Dermis blood vessel endothelial cell (primary cell): ENCODE measurements at places on chromosomes 3 and 15. TPM values are rescaled to one million over a fixed set of nuclear protein-coding genes. Genes with fewer than 3 reads are reported as not detected.

DNA sequence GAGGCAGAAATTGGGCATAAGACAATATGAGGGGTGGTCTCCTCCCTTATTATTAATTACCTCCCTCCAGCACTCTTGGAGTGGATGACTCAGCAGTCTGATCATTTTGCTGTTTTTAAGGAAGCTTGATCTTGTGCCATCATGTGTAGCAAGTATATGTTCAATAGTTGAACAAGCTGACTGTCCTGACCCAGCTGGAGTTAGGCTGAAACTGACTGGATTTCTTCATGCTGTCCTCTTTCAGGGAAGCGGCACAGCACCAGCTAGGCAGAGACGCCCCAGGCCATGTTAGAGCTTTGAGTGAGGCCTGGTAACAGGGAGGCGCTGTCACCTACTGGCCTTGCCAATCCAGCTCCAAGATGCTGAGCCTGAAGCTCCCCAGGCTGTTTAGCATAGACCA is 54.4 kb upstream of the KIF23 start:
- DNase-seq, result no peak

DNA sequence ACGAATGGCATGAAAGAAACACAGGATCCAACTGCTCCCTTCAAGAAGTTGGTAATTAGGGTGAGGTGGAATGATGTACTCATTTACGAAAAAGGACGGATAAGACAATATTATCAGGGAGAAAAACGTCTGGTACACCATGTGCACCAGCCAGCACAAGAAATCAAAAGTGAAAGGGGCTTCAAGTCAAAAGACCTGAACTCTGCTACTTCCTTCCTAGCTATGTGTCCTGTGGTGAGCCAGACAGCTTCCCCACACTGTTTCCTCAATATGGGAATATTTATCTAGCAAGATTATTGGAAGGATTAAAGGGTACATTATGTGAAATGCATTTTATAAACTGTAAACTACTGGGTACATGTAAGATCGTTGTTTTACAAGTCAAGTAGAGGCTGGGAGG is 33.9 kb downstream of the RAB27A start:
- peak; percentile 26 for DNase-seq

DNA sequence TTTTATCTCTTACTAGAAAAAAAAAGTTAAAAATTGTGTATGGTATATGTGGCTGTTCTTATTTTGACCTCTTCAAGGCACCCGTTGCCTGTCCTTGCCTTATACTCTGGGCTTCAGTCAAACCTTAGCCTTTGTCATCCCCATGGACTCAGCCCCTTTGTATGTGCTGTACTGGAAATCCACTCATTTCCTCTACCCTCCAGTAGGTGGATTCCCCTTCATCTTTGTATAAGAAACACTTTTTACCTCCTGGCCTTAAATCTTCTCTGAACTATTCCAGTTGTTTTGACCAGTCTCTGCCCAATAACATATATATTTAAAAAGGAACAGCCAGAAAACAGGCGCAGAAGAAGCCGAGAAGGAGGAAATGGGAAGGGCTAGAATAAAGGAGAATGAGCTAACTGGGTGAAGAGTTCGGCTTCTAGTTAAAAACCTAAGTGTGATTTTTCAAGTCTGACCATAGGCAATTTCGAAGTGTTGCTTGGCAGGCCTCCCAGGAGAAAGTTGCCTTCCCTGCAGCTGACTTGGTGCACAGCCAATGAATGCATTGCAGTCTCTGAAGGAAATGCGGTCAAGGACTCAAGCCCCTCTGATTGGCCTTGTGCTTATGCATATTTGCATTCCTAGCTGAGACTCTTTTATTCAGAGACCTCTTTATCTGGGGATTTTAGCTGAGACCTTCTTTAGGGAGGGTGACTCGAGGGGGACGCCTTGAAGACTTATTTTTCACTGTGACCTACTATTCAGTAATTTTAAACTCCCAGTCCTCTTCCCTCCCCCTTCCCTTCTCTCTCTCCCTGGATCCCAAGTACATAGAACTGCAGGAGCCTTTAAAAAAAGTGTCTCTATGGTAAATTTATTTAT is 277.4 kb downstream of the ROBO1 start:
- peak; percentile 13 for DNase-seq

GRCh38 chr3:47613722-47614121 is 35.1 kb upstream of the CSPG5 start:
- DNase-seq, result no peak

- DNase-seq, result peak; percentile 45
Measured at GRCh38 chr15:100687582-100688141, 85.3 kb downstream of the ASB7 start.

GRCh38 chr3:134333522-134334181 is 40.6 kb downstream of the AMOTL2 start:
- DNase-seq, result no peak

- DNase-seq, result no peak
Measured at GRCh38 chr3:30206051-30206450, 400.4 kb upstream of the TGFBR2 start.

- DNase-seq, result peak; percentile 38
Measured at GRCh38 chr3:97917813-97918536, 54.3 kb downstream of the RIOX2 start.

DNA sequence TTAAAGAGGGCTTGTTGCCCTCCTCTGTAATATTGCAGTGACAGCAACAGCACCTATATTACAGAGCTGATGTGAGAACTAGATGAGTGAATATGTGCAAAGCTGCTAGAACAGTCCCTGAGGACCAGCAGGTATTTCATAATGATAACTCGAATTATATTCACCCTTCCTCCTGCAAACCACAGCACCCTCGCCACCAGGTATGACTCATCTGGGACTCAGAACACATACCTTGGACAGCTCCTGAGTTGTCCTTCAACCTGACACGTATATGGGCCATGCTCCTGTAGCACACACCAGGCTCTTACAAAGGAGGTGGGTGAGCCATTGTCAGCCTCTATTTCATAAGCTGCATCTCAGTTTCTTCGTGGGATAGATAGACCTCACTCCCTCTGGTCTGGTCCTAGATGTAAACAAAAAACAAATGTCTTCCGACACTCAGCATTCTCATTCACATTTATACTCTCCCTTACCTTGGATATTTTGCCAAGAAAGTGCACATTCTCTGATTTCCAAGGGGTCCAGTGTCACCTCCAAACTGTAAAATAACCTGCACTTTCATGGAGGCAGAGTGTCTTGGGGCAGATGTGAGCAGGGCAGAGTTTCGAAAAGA is 124.5 kb downstream of the TLE3 start:
- DNase-seq, result peak; percentile 44

DNA sequence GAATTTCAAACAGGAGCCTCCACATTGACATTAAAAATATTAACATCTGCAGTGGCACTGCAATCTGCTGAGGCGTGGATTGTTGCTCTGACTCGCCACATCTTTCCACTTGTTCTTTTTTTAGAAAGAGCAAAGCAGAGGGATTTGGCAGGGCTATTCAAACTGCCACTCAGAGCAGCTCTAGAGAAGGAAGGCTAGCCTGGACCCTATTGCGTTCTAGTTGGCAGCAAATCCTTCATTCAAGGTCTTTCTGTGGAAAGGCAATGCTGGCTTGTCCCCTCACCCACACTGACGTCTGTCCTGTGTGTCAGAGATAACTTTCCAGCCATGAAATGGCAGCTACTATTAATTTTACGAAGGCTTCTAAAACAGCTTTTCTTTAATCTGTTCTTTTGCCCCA is 483.2 kb upstream of the SGO1 start:
- no peak for DNase-seq

DNA sequence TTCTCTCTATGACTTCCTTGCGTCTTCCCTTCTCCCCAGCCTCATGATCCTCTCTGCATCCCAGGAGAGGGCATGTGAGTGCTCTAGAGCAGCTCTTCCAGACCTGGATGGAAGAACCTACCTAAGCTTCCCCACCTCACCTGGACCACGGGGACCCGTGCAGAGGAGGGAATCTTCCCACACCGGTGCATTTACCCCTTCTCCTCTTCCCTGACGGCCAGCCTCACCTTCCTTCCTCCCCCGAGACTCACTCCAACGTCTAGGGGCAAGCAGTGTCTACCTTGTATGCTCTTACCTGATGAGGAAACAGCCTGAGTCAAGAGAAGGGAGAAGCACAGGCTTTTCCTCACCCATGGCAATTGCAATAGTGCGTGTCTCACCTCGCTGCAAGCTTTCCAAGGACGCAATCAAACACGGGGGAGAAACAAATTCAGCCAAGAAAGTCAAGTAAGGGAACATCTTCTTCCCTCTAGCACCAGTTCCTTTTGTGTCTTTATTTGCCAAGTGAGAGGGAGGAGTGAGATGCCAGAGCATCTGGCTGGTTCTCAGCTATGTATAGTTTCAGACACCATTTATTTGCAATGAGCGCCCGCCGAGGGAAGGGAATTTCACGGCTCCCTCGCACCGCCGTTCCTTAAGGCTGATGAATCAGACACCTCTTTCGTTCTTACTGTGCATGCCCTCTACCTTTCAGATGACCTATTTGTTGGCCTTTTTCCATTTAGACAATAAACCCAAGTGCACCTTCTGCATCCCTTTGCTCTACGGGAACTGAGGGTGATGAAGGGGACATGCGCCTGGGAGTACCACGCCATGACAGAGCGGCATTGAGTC is 1.8 kb upstream of the CCR9 start:
- no peak for DNase-seq

DNA sequence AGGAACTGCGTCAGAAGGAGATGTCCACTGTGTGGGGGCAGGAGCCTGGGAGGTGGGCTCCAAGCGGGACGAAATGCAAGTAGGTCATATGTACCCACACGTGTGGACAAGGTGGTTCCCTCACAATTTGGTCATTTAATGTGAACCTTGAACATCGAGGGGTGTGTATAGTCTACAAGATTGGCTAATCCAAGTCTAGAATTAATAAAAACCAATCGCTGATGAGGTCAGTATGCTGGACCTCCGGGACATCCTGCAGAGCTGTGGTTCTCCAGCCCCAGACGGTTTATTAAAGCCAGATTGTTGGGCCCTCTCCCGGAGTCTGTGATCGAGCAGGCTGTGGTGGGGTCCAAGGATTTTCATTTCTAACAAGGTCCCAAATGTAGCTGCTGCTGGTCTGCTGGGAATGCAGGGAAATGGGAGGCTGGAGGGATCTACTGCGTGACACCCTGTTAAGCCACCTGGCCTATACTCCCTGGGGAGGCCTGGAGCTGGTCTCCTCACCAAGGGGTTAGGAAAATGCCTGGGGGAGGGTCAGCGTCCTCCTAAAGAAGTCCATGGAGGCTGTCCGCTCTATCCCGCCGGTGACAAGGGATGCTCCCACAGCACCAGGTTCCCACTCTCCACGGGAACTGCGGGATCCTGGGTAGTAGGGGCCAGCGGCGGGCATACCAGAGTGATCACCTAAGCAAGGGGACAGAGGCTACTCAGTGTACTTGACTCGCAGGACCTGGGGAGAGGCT is 25.1 kb downstream of the PCSK6 start:
- DNase-seq, result no peak

- no peak for DNase-seq
Measured at GRCh38 chr3:11323813-11324212, 51.6 kb downstream of the ATG7 start.

DNA sequence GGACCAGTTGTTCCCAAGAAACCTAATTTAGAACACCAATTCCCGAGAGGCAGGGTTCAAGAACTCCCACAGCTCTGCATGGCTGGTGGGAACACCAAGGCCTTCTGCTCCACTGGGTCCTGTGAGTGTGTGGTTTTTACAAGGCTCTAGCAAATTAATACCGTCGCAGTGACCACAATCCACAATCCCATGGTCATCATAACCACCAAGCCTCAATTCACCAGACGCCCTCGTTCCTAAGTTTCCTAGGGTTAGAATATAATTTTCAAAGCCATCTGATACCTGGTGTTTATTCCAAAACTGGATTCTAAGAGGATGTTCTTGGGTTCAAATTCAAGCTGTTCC is 114.9 kb upstream of the RPL32 start:
- no peak for DNase-seq

- peak; percentile 63 for DNase-seq
Measured at GRCh38 chr3:87167628-87168456, 59.3 kb upstream of the CHMP2B start.

GRCh38 chr15:30956216-30957124 is 35.0 kb downstream of the MTMR10 start:
- DNase-seq, result no peak

GRCh38 chr15:20409247-20409646 is 132.4 kb downstream of the GOLGA6L6 start:
- DNase-seq, result no peak

DNA sequence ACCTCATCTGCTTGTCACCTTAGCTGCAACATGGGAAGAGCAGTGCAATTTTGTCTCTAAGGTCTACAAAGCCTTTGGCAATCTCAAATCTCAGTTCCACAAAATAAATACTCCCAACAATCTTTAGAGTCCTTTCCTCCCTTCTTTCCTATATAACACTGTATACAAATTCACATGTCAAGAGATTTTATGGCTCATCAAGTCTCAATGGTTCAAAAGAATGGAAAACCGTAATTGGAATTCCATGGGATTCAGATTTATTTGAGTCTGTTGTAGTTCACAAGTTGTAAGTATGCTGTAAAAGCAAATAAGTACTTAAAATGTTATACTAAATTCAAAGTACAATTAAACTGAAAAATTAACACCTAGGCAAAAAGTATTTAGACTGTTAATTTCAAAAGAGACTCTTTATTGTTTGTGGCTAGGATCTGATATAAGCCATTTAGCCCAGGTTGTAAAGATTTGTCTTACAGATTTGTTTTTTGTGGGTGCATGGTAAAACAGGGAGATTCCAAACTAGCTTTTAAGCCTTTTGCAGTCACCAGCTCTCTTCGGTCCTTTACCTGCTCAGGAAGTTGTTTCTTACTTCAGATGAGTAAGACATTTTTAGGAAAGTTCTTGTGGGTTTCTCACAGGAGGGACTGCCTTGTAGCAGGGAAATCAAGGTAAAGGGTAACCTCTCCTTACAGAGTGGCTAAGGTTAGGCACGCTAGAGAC is 50.1 kb downstream of the CMSS1 start:
- DNase-seq, result no peak

GRCh38 chr3:186457236-186457635 is 86.9 kb downstream of the CRYGS start:
- no peak for DNase-seq

DNA sequence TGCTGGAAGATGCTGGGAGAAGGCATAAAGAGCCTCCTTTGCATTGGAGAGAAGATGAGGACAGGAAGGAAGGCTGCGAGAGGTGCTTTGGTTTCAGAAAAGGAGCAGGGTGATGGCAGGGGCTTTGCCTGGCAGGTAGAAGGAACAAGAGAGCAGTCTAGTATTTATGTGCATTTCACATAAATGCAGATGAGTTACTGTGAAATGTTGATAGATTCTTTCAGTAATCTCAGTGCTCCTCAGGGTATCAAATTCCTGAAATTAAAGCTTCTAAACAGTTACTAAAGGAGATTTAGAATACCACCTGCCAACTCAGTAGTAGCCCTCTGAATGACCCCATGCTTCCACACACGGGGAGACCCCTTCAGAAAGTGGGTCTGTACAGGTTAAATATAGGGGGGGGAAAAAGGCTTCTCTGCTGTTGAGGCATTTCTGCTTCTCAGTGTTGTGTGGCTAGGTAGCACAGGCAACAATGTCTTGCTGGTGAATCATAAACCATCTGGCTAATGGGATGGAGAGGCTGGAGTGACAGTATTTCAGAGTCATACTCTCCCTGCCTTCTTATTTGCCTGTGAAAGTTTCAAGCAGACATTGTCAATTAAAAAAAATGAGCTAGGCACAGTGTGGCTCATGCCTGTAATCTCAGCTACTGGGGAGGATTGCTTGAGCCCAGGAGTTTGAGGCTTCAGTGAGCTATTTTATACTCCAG is 14.3 kb upstream of the FBXL22 start:
- DNase-seq, result no peak

Gene CHMP2B
- 18.5 and 23.5 TPM in 2 replicates for total RNA-seq

Gene EIF4E3
- 2.5 and 2.6 TPM in 2 replicates for total RNA-seq

Gene GOLGA6L4
- 1.7 and 2.0 TPM in 2 replicates for total RNA-seq

Gene ZNF609
- 28.8 and 35.7 TPM in 2 replicates for total RNA-seq
